ENCODE measurements at places on chromosomes 13 and 19.

- no peak for DNase-seq
Measured at GRCh38 chr19:56504581-56504980, 3.1 kb upstream of the ZNF471 start.

DNA sequence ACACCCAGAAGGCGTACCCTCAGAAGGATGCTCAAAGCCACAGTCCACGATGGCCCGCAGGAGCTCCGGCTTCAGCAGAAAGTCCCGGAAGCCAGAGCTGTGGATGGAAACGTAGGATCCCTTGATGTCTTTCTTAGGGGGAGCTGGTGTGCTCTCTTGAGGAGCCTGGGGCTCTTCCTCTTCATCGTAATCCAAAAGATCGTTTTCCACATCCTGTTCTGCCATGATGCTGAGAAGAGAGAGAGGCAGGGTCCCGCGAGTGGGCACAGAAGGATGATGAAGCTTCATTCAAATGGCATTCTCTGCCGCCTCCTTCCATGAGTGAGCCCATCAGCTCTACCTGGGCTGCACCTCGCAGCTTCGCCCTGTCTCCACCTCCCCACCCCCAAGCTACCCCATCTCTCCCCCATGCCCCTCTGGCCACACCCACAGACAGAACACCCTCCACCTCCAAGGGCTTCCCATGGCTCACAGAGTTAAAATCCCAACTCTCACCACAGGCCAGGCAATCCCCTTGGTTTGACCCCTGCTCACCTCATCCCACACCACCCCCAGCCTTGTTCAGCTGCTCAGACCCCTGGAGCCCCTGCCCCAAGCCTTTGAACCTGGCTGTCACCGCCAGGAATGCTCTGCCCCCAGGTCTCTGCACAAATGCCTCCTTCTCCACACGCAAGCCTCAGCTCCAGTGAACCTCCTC, 6.0 kb downstream of the DDX39A start:
- DNase-seq: no peak

GRCh38 chr13:96963786-96964475, 30.3 kb downstream of the OXGR1 start:
- no peak for DNase-seq

DNA sequence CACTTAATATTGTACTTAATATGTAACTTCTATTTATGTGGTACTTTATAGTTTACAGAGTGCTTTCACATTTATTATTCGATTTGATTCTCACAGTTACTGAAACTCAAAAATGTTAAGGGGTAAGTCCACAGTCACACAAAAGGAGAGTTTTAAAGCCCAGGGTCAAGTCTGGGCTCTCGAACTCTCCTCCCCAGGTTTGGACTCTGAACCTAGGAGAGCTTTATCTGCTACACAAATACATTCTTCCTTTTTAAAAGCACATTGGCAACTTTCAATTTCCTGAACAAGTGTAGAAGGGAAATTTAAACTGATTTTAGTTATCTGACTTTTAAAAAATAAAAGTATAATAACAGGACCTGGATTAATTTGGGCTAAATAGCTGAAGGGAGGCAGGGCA, 139.2 kb downstream of the ZAR1L start:
- no peak for DNase-seq

GRCh38 chr19:33685541-33685940, 63.8 kb downstream of the CHST8 start:
- no peak for DNase-seq

- DNase-seq: no peak
Measured at GRCh38 chr13:86760620-86761019, 910.6 kb upstream of the SLITRK5 start.

DNA sequence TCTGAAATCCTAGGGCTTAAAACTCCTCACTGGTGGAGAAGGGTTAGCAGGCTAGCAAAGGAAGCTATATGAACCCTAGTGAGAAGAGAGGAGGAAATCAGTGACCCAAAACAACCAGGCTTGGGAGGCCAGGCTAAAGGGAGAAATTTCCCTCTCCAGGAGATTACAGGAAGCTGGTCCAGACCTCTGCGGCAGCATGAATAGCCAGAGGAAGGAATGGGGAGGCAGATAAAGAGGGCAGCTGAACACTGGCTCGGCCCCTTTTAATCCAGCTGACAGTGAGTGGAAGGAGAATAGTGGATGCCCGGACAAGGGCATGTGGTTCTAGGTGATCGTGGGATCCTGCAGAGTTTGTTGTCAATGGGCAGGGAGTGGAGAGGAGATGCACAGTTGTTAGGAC, 130.6 kb downstream of the COG6 start:
- no peak for DNase-seq

- no peak for DNase-seq
Measured at GRCh38 chr19:6476155-6476895, 5.3 kb downstream of the DENND1C start.

DNA sequence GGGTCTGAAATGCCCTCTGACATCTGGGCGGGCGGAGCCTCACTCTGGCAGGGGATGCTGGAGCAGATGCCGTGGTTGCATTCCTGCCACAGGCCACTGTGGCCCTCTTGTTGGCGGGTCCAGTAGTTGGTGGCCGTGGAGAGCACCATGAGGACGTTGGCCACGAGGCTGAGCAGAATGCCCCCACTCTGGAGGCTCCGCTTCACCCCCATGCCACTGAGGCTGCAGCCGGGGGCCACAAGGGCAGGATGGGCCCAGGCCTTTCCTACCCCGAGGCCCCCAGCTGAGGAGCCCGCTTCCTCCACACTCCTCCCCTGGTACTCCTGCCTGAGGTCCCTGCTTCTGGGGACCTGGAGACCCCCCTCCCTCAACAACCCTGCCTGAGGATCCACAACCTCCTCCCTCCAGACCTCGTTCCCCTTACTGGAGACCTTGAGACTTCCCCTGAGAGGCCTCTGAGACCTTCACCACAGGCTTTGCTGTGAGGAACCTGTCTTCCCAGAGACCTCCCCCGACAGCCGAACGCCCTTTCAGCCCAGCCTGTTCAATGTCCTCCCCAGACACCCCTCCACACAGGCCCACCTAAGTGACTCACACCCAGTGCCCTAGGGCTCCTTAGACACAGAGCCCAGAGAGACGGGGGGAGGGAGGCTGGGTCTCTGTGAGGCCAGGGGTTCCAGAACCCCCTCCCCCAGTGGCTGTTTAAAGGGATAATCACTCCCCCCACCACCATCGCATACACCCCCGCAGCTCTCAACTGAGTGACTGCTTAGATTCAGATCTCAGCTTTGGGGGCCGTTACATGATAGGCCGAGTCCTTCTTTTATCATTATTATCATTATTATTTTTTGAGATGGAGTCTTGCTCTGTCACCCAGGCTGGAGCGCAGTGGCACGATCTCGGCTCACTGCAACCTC, at the start of gene CLDND2:
CLDND2 (minus strand) TSS at position 638 of the 917 bp plus-strand sequence; CDS start at position 212, 426 bp downstream.
- peak; percentile 71 for DNase-seq

DNA sequence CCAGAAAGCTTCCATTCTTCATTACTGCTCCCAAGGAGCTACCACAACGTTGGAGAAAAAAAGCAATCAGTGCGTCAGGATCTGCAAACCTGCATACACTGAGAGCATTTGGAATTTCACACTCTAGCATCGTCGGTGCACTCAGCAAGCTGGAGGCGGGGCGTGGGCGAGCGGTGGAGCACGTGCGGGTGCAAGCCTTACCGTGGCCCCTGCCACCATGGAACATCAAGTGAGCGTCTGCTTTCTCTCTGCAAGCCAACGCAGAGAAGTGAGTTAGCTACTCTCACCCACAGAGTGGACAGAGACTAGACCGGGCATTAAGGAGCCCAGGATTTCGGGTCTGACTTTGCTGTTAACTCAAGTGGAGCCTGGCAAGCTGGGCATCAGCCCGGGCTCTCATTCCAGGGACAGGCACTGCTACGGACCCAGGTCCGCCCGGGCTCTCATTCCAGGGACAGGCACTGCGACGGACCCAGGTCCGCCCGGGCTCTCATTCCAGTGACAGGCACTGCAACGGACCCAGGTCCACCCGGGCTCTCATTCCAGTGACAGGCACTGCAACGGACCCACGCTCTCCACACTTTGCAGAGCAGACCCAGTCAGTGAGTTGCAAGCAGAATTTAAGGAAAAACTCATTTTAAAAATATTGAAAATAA, 124.1 kb upstream of the SPACA7 start:
- no peak for DNase-seq

GRCh38 chr19:33247441-33247819, 21.8 kb upstream of the SLC7A10 start:
- DNase-seq: no peak

GRCh38 chr19:15330801-15331418, 1.4 kb downstream of the BRD4 start:
- DNase-seq: no peak

DNA sequence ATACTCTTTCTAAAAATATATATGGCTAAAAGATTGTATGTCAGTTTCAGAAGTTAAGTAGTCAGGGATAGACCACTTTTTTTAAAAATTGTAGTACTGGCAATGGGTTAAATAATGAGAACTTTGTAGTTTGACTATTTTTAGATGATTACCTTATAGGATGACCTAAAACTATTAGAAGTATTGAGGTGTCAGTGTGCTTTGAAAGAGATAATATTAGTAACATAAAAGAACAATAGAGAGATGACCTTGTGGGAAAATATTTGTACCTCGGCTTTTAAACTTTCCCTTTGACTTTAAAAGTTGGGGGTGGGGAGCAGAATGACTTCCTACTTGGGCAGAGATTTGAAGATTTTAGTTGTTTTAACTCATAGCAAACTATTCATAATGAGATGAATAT, 48.3 kb downstream of the SLAIN1 start:
- no peak for DNase-seq

DNA sequence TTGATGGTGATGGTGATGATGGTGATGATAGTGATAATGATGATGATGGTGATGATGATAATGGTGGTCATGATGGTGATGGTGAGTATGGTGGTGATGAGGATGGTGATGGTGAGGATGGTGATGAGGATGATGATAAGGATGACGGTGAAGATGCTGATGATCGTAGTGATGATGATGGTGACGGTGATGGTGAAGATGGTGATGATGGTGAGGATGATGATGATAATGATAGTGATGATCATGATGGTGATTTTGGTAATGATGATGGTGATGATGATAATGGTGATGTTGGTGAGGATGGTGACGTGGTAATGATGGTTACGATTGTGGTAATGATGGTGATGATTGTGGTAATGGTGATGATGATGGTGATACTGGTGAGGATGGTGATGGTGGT, 10.8 kb upstream of the BCAT2 start:
- no peak for DNase-seq

- DNase-seq: no peak
Measured at GRCh38 chr13:77691871-77692270, 5.6 kb upstream of the SLAIN1 start.

DNA sequence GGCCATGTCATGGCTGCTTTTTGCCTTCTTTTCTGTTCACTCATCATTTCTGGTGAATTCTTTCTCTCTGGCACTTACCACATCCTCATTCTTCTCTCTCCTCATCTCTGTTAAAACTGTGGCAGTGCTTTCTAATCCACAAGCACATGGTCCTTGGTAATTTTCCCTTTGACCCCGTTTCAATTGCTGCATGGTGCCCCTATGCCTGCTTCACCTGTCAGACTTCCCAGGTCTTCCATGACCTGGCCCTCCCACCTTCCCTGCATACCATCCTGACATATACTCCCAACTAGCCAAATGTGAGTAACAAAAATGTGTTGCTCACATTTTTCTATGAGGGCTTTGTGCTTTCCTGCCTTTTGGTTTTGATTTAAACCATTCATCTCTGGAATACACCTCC, 286.5 kb downstream of the MTUS2 start:
- DNase-seq: no peak

- DNase-seq: no peak
Measured at GRCh38 chr19:31351855-31352195, 2.6 kb upstream of the TSHZ3 start.

DNA sequence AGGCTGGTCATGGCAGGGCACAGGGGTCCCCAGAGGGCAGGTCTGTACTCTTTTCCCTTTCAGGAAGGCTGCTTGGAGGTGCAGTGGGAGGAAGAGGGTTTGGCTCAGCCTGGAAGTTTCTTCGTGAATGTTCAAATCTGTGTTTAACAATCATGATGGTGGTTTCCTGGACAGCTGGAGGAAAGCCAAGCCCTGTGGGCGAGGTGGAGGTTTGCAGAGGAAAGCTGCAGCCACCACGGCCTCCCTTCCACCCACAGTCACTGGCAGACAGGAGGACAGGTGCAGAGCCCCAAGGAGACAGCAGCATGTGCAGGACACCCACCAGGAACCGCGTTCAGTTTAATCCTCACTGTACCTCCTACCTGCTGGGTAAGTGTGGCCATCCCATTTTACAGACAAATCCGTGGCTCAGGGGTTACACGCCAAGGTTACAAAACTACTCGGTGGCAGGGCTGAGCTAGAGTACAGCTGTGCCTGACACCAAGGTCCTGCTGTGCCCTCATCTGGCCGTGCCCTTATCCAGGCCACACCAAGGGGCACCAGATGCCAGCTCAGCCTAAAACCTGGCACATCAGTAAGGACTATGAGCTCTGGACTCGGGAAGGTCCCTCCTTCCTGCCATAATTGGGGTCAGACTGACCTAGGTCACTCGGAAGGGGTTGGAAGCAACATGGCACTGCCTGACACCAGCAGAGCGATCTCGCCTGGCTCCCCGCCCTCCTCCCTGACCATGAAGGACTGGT, 34.1 kb downstream of the SUGP2 start:
- DNase-seq: no peak

- DNase-seq: no peak
Measured at GRCh38 chr19:16001481-16002312, 52.9 kb downstream of the OR10H4 start.
